ENCODE measurements at places on chromosomes 11 and 22.

GRCh38 chr22:25800766-25801165 lies 58.8 kb downstream of the MYO18B start:
- no peak for DNase-seq

- DNase-seq: peak; percentile 29
Observed at GRCh38 chr22:35582861-35583670, 34.1 kb downstream of the MB start.

GRCh38 chr22:37300551-37301017 lies 18.3 kb downstream of the CYTH4 start:
- no peak for DNase-seq

- no peak for DNase-seq
Observed at GRCh38 chr11:66224226-66224855, 44.1 kb upstream of the RAB1B start.

- no peak for DNase-seq
Observed at GRCh38 chr11:26599425-26599824, 27.4 kb upstream of the MUC15 start.

- DNase-seq: no peak
Observed at GRCh38 chr11:120561286-120561685, 49.7 kb downstream of the GRIK4 start.

DNA sequence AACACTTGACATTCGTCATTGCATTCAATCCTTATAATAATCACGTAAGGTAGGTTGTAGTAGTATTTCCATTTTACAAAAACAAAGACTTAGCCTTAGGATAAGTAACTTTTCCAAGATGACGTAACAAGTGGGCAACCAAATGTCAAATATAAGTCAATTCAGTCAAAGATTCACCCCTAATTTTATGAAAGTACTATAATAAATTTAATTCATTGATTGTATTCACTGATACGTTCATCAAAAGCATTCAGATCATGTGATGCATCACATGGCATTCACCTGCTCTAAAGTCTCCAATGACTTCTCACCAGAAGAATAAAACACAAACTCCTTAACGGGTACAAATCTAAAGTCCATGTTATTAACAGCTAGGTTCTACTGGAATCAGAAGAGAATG lies 2.1 kb downstream of the KIF18A start:
- DNase-seq: no peak

GRCh38 chr11:109972181-109972715 lies 120.9 kb upstream of the ZC3H12C start:
- no peak for DNase-seq

DNA sequence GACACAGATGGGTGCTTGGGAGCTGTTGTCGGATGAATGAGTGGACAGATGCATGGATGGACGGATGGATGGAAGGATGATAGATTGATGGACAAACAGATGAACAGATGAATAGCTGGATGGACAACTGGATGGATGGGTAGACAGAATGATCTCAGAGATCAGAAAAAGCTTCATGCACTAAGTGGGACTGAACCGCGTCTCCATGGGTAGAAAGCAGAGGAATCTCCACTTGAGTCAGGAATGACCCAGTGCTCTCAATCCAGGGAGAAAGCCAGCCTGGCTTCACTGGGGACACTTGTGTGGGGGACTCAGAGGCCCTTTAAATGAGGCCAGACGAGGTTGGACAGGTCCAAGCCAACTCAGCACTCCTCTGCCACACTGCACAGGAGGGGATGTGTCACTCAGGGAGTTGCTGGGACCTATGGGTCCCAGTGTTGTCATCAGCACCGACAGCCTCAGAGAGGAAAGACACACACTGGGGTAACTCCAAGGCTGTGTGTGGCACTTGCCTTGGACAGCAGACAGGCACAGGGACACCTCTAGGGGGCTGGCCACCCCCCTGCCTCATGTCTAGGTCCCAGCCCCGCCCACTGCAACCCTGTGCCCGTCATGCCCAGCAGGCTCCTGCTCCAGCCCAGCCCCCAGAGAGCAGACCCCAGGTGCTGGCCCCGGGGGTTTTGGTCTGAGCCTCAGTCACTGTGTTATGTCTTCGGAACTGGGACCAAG lies 5.6 kb downstream of the IGLL5 start:
- no peak for DNase-seq

GRCh38 chr11:35313066-35313759 lies 106.1 kb downstream of the SLC1A2 start:
- DNase-seq: no peak

DNA sequence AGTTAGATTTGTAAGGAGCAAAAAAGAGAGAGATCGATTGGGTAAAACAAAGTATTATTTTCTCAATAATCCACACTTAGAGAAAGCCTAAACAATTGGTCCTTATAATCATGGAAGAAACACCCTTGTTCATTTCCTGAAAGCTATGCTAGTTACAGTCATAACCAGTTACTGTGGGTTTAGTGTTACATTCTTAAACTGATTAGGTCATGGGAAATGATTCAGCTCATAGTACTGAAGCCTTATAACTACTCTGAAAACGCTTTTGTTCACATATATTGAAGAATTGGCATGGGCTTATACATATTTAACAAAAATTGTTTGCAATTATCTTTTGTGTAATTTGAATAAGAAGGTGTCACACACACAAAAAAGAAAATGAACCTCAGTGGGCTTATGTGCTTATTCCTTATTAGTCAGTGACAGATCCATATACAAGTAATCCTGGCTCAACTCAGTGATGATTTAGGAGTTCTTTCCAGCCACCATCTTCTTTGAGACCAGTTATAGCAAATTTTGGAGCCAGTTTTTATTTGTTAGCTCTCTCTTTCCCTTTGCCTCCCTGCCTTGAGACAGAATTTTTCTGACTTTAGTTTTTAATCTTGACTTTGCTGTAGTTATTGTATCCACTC lies 198.5 kb upstream of the CTSC start:
- DNase-seq: no peak

GRCh38 chr11:120543521-120544215 lies 32.1 kb downstream of the GRIK4 start:
- no peak for DNase-seq

DNA sequence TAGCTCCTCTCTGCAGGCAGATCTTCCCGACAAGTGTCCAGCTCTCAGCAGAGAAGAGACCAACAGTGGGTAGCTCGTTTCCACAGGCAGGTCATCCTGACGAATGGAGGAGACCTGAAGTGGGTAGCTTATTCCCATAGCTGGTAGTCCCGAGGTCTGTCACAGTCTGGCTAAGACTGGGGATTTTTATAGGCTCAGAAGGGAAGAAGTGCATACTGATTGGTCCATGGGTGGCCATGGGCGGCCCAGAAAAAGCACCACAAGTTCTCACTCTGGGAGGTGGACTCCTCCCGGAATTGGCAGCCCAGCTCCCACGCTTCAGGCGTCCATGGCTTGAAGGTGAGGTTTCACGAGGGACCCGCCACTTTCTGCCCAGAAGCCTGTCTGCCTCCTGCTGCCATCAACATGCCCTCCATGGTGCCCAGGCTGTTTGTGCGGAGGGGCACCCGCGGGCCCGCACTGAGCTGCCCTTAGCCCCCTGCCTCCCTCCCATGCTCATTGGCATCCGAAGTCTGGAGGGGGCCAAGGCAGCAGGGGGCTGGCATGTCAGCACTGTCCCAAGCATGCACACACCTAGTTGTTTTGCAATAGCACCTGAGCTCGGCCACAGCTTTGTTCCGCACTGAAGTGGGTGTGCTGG lies 9.9 kb upstream of the MAP6 start:
- no peak for DNase-seq

DNA sequence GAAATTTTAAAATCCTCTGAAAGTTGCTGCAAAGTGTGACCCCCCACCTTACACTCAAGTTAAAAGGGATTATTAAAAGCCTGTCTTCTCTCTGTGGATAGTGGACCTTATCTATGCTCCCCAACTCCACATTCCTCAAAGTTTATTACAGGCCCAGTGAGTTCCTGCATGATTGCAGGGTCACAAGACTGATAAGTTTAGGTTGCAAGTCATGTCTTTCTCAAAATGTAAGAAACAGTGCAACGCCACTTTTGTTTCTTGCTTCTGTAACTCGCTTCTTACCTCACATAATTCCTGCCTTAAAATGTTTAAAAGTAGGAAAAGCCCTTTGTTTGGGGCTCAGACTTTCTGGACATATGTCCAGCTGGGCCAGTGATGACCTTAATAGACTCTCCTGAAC lies 38.4 kb upstream of the GLYAT start:
- no peak for DNase-seq

DNA sequence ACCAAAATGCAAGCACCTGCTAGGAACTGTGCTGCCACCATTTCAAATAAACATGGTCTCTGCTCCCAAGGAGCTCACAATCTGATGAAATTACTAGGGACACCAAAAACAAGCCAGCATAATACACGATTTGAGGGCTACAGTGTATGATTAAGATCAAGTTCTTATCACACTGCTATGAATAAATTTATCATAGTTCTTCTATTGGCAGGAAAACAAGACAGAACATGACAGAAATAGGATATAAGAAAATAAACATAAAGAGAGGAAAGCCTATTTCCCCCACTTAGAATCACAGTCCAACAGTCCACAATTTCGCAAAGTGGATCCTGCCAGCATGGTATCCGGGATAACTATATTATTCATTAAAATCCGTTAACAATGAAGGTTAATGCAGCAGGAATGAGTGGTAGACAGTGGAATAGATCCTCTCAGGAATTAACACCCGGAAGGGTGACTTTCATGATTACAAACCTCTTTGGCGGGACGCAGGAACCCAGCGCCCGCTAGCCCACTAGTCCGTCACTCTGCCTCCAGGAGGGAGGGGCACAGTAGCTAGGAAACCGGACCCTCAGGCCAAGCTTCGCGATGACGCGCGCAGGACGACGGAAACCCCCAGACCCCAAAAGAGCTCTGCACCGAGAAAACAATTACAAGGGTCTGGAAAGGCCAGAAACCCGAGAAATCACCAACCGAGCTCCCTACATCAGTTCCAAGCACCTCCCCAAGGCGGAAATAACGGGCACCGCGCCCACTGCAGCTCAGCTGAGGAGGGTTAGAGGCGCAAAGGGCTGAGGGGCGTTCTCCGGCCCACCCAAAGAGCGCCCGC lies 607 bp downstream of the CCDC82 start:
- peak; percentile 9 for DNase-seq

GRCh38 chr22:23237201-23237798 lies 57.0 kb downstream of the BCR start:
- no peak for DNase-seq

DNA sequence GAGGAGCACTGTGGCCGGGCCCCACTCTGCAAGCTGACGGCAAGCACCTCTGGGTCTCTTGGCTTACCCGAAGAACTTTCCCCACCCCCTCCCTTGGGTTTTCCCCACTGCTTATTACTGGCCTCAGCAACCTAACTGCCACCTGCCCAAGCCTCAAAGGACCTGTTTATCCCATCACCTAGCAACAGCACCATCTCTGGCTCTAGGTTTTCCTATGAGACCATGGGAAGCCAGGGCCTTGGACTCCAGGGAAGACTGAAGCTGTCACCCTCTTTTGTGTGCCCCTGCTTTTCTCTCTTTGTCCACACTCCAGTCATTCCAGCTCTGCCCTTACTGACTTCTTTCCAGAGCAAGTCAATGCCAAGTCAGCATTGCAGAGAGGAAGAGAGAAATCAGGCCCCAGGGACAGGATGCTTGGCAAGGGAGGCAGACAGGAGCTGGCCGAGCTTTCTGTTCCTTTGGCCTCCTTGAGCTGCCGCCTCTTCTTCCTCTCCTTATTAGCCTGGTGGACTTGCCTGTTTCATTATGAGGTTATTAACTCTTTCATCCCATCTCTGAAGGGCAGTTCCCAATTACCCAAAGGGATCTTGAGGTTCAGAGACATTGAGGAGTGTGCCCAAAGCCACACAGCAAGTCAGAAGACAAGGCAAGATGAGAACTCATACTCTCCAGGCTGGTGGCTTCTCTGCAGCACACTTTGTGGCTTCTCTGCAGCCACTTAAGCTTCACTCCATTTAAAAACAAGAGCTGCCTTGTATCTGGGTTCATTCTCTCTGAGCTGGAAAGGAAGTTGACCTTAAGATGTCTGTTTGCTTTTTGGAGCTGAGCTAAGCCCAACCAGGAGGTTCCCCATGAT lies at the start of gene SMIM35:
Gene SMIM35 (minus strand): TSS at position 51 of the 856 bp plus-strand sequence. CDS start 206 bp downstream, outside the sequence.
- no peak for DNase-seq

- DNase-seq: no peak
Observed at GRCh38 chr22:19981171-19981960, 35.3 kb downstream of the ARVCF start.

DNA sequence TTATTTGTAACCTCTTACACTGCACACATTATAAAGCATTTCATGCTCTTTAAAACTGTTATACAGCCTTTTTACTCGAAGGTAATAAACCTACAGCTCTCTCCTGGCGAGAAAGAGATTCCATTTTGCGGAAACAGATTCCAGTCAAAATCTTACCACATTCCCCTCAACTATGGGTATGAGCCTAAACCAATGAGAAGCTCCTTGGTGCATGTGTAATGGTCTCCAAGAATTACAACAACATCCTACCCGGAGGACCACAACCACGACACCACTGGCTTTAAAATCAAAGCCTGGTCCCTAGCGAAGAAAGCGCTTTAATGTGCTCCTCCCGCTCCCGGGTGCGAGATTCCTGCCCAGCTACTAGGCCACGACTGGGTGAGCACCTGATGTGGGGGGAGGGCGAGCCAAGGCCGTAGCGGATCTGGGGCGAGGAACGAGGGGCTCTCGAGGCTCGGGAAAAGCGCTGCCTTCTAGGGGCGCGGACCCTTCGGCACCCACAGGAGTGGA lies 821 bp downstream of the CELF1 start:
- DNase-seq: no peak

DNA sequence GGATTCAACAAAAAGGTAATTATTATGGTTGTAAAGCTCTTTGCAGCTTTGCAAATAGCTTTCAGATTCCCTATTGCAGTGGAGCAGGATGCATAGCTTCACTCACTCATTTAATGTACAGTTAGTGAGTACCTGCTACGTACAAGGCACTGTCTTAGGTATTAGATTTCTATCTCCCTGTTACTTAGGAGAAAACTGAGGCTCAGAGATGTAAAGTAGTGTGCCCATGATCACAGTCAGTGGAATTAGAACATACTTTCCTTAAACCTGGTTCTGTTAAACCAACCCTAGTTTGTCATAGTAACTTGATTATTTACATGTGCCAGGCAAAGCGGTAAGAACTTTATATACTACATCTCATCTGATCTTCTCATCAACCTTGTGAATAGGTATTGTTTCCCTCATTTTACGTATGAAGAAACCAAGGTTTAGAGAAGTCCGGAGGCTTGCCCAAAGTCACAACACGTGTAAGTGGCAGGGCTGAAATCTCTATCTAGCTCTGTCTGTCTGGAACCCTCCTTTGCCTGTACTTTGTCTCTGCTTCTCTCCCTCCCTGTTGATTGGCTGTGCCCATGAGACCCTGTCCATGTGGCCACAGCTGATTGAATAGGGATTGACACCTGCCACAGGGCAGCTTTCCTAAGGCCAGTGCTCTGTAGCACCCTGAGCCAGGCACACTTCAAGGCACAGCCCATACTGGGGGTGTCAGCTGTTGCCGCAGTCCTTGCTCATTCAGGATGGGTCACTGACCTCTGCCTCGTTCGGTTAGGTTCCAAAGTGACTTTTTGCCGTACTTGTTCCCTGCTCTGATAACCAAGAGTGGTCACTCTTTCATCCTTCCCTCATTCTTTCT lies 63.8 kb upstream of the PRSS23 start:
- no peak for DNase-seq

GRCh38 chr11:76327202-76327601 lies 53.7 kb downstream of the THAP12 start:
- no peak for DNase-seq

- no peak for DNase-seq
Observed at GRCh38 chr22:45506816-45507360, 4.2 kb downstream of the FBLN1 start.

Measured in activated CD8-positive, alpha-beta memory T cell treated with anti-CD3 and anti-CD28 coated beads for 1 hour (primary cell).